HuH-7.5 (cell line): ENCODE measurements at places on chromosomes 7 and 10.

DNA sequence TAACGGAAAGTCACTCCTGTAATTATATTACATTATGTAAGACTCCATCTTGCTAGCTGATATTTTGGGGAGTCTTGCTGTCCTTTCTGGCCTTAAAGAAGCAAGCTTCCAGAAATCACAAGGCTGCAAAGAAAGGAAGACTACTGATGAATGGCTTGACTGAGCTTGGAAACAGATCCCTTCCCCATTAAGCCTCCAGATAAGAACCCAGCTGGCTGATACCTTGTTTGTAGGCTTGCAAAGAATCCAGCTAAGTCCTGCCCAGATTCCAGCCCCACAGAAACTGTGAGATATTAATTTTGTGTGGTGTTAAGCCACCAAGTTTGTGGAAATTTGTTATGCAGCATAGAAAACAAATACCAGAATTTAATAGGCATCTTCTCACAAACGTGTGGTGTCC, 49.9 kb upstream of the TMEM106B start:
- DNase-seq, result no peak

- DNase-seq, result no peak
Measured at GRCh38 chr10:9015005-9015404, 960.5 kb downstream of the GATA3 start.

DNA sequence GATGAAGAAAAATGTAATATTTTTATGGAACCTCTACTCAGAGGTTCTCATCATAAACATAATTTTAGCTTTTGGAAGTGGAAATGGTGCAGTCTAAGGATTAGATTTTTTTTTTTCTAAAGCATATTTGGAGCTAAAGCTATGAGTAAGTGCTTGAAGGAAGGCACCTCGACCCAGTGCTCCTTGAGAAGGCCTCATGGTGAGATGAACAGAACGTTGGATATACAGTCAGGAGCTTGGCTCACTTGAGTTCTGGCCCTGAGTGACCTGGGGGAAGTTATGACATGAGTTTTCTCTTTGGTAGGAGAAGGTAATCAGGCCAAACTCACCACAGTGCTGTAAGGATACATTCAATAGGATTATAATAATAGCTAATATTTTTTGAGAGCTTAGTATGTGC, 163.3 kb downstream of the JCAD start:
- DNase-seq, result no peak

- DNase-seq, result no peak
Measured at GRCh38 chr10:5628451-5629302, 37.7 kb downstream of the ASB13 start.

GRCh38 chr10:127850944-127851343, 41.8 kb downstream of the CLRN3 start:
- no peak for DNase-seq
